Thyroid gland (tissue), 4 donors: ENCODE measurements at places on chromosomes 5 and 9. TPM values are rescaled to one million over a fixed set of nuclear protein-coding genes. Genes with fewer than 3 reads are reported as not detected.

The EIF4E1B gene
- total RNA-seq, result not detected

The SLC12A7 gene
- 28.3 TPM for total RNA-seq

The MEF2C gene
- total RNA-seq, result 55.2 TPM

DNA sequence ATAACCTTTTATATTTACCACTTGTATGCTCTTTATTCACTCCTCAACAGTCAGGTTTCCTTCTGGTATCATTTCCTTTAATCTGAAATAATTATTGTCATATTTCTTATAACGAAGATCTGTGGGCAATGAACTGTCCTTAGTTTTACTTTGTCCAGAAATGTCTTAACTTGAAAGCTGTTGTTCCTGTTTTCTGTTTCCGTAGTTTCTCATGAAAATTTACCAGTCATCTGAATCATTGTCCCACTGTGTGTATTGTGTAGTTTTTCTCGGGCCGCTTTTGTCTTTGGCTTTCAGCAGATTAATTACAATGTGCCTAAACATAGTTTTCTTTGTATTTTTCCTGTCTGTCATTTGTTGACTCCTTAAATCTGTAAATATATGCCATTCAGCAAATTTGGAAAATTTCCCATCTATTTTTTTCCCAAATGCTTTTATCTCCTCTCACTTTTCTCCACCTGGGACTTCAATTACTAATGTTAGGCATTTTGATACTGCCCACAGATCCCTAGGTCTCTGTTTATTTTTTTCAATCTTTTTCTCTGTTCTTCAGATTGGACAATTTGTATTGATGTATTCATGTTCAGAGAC is 74.9 kb downstream of the PDE8B start:
- DNase-seq, result no peak

DNA sequence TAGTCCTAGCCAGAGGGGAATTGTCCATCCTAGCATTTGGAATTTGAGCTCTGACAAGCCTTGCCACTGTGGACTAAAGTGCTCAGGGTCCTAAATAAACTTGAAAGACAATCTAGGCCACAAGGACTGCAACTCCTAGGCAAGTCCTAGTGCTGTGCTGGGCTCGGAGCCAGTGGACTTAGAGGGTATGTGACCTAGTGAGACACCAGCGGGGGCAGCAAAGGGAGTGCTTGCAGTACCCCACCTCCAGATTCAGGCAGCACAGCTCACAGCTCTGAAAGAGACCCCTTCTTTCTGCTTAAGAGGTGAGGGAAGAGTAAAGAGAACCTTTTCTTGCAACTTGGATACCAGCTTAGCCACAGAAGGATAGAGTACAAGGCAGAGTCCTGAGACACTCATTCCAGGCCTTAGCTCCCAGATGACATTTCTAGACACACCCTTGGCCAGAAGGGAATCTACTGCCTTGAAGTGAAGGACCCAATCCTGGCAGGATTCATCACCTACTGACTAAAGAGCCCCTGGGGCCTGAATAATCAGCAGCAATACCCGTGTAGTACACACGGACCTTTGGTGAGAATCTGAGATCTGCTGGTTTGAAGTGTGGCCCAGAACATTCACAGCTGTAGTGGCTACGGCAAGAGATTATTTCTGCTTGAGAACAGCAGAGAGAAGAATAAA is 164.6 kb downstream of the CCDC171 start:
- no peak for DNase-seq
